Fibroblast of skin of scalp (primary cell): ENCODE measurements at places on chromosomes 1 and 21.
A peak's percentile ranks its signal among the peaks of the same experiment; 100 is the strongest.

- DNase-seq = peak; percentile 86
Measured at GRCh38 chr1:118960567-118961136, 27.5 kb downstream of the TBX15 start.

DNA sequence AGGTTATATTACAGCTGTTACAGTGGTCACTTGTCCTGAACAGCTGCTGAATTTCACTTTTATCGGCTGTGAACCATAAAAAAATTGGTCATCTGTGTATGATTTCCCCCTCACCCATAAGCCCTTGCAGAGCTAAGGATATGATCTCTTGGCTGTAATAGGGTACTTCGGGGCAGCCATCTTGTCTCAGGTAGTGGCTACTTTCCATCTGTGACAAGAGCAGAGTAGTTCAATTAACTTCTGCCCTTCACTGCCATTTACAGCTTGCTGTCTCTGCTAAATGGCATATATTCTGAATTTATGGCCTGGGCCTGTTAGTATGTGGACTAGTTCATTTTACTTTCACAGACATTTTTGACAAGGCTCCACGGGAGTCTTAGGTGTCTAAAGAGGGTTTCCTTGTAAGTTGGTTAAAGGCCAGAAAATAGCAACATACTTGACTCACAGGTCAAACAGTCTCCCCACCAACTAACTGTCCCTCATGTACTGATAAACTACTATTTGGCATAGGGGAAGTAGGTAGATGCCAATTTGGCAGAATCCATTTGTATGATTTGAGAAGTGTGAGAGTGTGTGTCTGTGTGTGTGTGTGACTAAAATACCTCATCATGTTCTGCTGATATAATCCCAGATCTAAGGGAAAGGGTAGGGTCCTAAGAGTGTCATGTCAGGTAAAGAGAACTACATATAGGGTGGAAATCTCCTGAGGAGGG lies 151.6 kb downstream of the KCTD3 start:
- no peak for DNase-seq

- DNase-seq = no peak
Measured at GRCh38 chr1:149903836-149904491, 4.6 kb downstream of the BOLA1 start.

DNA sequence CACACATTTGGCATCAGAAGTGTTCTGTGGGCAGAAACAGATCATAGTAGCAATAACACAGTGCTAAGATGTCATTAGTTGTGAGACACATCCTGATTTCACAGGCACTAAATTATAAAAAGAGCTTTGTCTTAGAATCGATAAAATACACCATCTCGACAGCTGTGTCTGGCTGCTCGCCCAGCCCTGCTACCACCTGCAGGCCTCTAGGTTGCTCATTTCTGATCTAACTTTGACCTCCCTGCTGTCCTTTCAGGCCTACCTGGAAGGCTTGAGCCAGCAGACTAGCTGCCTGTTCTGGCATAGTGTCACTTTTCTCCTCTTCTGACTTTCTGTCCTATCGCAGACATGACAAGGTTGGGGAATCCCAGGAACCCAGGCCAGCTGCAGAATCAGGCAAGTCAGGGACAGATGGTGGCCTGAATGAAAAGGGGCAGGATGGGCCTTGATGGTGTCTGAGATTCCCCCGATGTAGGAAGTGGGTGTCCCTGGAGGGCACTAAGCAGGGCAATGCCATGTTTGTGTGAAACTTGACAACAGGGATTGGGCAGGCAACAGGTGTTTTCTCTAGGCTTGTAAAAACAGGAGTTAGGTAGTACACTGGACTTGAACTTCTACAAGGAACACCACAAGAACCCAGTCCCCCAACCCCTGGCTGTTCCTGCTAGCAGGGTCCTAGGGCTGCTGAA lies 66.6 kb upstream of the RHOU start:
- DNase-seq = no peak

GRCh38 chr21:41722052-41723018 lies 44.5 kb downstream of the RIPK4 start:
- no peak for DNase-seq

- no peak for DNase-seq
Measured at GRCh38 chr1:3678361-3679097, 26.2 kb downstream of the TP73 start.

DNA sequence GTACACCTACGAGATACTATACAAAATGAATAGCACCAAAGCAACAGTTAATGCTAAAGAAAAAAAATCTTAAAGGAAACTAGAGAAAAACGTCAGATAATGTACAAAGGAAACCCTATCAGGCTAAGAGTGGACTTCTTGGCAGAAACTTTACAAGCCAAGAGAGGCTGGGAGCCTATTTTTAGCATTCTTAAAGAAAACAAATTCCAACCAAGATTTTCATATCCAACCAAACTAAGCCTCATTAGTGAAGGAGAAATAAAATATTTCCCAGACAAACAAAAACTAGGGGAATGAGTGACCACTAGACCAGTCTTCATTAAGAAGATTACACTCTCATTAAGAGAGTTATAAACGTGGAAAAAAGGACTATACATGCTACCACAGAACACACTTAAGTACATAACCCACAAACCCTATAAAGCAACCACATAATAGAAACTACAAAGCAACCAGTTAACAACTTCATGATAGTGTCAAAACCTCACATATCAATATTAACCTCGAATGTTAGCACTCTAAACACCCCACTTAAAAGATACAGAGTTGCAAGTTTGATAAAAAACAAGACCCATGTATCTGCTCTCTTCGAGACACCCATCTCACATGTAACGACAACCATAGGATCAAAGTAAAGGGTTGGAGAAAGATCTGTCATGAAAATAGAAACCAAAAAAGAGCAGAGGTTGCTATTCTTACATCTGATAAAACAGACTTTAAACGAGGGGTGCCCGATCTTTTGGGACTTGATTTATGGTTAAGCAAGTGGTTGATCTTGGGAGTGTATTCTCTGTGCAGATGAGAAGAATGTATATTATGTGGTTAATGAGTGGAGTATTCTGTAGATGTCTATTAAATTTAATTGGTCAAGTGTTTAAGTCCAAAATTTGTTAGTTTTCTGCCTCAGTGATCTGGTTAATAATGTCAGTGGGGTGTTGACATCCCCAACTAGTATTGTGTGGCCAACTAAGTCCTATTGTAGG lies 1301.4 kb downstream of the PLA2G4A start:
- no peak for DNase-seq

DNA sequence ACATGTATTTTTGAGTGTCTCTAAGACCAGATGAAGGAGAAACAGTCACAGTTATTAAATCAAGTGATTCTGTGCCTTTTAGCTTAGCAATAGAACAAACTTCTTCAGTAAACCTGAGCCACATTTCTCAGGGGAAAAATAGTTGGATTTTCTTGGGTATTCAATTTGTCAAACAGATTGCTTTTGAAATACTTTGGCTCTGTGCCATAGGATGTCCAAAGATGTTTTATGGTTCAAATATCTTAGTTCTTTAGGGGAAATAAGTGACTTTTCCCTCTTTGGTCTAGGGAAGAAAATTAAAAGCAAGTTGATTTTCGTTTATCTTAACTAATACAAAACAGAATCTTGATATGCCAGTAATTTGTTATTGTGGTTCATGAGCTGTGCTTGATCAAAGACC lies 125.9 kb downstream of the ATP5PO start:
- peak; percentile 48 for DNase-seq

DNA sequence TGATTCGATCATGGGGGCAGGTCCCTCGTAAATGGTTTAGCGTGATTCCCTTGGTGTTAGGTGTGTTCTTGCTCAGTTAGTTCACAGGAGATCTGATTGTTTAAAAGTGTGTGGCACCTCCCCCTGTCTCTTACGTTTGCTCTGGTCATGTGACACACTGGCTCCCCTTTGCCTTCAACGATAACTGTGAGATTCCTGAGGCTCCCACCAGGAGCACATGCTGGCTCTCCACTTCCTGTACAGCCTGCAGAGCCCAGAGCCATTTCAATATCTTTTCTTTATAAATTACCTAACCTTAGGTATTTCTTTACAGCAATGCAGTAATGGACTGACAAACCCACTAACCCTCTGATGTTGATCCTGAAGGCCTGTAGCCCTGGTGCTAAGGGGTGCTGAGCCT lies 141.9 kb downstream of the FCRL5 start:
- no peak for DNase-seq

DNA sequence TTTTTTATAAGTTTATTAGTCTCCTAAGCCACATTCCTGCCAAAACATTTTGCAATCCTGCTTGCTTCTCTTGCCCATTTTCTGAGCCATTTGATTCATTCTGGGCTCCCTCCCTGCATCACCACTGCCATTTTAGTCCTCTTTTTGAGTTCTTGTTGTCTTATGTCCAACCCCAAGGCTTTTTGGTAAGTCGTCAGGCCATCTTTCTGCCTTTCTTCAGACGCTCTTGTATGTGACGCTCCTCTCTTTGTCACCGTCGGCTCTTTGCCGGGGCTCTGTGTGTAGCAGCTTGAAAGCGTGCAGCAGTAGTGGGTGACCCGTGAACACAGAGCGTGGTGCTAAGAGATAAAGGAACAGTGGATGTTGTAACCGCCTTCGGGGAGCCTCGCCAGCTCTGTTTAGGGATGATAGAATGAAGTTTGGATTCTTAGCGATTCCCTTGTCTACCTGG lies 14.6 kb downstream of the HUNK start:
- no peak for DNase-seq
